Endothelial cell of umbilical vein (primary cell): ENCODE measurements at places on chromosomes 5 and 9.

DNA sequence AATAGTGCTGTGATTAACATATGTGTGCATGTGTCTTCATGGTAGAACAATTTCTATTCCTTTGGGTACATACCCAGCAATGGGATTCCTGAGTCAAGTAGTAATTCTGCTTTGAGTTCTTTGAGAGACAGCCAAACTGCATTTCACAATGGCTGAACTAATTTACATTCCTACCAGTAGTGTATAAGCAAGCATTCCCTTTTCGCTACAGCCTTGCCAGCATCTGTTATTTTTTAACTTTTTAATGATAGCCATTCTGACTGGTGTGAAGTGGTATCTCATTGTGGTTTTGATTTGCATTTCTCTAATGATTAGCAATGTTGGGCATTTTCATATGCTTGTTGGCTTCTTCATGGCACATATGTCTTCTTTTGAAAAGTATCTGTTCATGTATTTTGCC lies 308.5 kb downstream of the ARRDC3 start:
- DNase-seq, result no peak

GRCh38 chr5:168328814-168329213 lies 37.4 kb downstream of the WWC1 start:
- DNase-seq, result no peak

GRCh38 chr9:123552530-123552929 lies 196.5 kb downstream of the CRB2 start:
- DNase-seq, result no peak

- no peak for DNase-seq
Measured at GRCh38 chr9:108910402-108910801, 23.5 kb downstream of the ELP1 start.

DNA sequence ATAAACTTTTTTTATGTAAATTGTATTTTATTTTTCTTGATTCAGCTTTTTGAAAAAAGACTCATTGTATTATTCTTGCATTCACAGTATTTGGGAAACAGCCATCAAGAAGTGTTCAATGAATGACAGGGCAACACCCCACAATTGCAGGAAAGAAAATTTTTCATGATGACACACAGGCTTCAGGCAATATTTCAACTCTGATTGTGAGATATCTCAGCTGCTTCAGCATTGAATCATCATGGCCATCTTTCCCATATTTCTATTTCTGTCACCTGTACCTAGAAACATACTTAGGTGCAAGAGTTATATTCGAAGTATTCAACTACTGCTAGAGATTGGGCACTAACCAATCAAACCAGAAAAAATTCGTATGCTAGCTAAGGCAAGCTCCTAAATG lies 446.0 kb downstream of the ISL1 start:
- no peak for DNase-seq
